ENCODE measurements at places on chromosomes 7 and 10.

DNA sequence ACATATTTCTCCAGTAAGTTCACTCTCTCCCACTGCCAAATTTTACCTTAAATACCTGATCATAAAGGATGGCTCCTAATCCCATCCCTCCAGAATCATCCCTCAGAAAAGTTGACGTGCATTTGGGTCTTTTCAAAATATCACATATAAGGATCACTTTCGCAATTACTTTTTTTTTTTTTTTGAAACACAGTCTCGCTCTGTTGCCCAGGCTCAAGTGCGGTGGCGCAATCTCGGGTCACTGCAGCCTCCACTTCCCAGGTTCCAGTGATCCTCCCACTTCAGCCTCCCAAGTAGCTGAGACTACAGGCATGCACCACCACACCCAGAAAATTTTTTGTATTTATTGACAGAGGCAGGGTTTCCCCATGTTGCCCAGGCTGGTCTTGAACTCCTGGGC, 17.4 kb downstream of the ZCWPW1 start:
- no peak for DNase-seq

- peak; percentile 28 for DNase-seq
Measured at GRCh38 chr10:110279407-110279986, 25.2 kb downstream of the SMNDC1 start.

- no peak for DNase-seq
Measured at GRCh38 chr10:132077091-132077490, 11.3 kb downstream of the JAKMIP3 start.

- no peak for DNase-seq
Measured at GRCh38 chr7:138935465-138936011, 45.7 kb downstream of the KIAA1549 start.

DNA sequence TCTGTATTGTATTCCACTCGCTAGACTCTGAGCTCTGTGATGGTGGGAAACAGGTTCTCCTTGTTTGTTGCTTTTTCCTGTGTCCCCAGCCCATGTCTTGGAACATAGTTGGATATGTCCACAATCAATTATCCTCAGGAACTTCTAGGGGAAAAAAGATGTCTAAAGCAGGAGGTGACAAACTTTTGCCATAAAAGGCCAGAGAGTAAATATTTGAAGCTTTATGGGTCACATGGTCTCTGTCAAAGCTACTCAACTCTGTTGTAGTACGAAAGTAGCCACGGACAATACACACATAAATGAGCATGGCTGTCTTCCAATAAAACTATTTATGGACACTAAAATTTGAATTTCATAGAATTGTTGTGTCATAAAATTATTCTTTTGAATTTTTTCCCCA, 220.5 kb downstream of the CHCHD3 start:
- no peak for DNase-seq

DNA sequence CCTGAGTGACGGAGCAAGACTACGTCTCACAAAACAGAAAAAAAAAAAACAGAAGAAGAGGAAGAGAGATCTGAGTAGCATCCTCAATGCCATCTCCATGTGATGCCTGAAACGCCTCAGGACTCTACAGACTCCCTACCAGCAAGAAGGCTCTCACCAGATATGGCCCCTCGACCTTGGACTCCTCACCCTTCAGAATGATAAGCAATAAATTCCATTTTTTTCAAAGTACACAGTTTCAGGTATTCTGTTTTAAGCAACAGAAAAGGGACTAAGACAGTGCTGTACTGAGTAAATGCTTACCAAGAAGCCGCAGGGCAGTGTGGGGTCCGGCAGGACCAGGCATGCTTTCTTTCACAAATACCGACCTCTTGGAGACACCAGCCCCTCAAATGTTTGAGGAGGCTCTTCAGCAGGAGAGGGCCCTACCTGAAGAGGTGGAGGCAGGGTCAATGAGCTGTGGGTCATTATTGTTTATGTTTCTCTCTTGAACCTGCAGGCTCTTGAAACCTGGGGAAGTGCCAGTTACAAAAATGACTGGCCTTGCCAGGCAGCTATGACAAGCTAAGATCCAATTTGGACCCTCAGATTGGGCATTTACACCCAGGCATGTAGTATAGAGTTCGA, 204.1 kb upstream of the LYZL1 start:
- DNase-seq, result no peak

DNA sequence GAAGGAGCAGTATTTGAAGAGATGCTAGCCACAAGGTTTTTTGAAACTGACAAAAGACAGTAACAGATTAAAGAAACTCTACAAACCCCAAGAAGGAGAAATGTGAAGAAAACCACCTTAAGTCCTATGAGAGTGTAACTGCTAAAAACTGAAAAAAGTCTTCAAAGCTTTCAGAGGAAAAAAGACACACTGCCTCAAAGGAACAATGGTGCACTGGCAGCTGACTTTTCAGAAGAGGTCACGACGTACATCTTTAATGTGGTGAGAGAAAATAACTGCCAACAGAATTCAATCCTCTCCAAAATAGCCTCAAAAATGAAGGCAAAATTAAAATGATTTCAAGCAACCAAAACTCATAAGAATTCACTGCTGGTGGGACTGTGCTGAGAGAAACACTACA, 94.0 kb downstream of the VIPR2 start:
- DNase-seq, result no peak

DNA sequence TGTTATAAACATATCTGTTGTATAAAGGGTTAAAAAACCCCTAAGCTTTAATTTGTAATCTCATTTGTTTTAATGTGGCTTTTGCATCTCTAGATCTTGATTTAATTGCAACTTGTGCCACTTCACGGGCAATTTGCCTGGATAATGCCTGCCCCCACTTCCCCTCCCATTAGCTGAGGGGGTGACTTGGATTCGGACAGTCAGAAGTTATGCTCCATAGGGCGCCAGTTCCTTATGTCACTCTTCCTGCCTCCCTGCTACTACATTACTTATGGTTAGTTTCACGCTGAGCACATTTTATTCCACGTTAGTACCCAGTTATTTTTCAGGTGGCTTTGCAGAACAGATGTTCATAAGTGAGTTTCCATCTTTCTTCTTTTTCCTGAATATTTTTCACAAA, 1015.2 kb upstream of the PHF14 start:
- no peak for DNase-seq

GRCh38 chr7:84136336-84136735, 58.3 kb downstream of the SEMA3A start:
- no peak for DNase-seq

- peak; percentile 5 for DNase-seq
Measured at GRCh38 chr10:121823993-121824463, 103.8 kb downstream of the ATE1 start.

DNA sequence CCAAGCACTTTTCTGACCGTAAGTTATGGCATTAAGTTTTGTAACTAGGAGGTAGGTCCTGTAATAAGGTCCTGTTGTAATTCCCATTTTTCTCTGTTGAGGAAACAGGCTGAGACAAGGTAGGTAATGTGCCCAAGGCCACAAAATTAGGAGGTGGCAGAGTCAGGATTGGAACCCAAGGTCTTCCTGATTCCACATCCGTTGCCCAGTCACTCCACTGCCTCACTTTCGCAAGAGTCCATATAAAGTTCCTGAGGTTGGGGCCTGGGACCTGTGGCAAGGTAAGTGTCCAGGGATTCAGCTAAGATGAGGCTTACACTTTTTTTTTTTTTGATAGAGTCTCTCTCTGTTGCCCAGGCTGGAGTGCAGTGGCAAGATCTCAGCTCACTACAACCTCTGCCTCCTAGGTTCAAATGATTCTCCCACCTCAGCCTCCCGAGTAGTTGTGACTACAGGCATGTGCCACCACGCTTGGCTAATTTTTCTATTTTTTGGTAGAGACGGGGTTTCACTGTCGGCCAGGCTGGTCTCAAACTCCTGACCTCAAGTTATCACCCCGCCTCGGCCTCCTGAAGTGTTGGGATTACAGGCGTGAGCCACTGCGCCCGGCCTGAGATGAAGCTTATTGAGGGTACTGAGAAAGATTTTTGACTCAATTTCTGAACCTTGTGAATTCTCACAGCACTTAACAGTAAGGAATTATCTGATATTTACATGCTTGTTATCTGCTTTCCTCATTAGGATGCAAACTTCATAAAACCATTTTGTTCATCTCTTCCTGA, 20.3 kb upstream of the GNA12 start:
- DNase-seq, result no peak

DNA sequence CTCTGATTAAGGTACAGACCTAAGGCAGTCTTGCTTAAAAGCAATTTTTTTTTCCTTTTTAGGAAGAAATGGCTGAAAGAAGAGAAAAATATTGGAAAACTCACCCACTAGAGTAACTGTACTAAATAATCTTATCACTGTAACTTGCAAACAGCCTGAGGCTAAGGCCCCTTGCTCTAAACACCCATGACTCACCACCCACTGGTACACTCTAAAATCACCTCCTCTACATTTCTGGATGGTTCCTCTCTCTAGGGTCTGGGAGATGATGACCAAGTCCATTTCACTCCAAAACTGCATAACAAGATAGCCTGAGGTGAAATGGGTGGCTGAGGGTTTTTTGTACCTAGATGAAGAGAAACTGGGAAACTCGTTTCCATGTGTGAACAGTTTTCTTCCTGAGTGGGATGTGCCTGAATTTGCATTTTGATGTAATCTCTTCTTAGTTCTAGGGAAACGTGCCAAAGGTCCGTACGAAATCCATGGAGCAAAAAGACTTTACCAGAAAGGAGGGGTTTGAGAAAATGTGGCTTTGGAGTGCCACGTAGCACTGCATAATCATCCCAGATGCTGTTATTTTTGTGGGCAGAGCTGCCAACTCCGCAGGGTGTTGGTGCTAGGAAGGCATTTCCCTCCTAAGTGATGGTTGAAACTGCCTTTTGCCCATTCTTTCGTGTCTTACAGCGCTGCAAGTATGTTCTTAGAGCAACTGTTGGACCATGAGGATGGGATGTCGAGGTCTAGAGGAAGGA, 113.5 kb upstream of the C10orf90 start:
- no peak for DNase-seq

DNA sequence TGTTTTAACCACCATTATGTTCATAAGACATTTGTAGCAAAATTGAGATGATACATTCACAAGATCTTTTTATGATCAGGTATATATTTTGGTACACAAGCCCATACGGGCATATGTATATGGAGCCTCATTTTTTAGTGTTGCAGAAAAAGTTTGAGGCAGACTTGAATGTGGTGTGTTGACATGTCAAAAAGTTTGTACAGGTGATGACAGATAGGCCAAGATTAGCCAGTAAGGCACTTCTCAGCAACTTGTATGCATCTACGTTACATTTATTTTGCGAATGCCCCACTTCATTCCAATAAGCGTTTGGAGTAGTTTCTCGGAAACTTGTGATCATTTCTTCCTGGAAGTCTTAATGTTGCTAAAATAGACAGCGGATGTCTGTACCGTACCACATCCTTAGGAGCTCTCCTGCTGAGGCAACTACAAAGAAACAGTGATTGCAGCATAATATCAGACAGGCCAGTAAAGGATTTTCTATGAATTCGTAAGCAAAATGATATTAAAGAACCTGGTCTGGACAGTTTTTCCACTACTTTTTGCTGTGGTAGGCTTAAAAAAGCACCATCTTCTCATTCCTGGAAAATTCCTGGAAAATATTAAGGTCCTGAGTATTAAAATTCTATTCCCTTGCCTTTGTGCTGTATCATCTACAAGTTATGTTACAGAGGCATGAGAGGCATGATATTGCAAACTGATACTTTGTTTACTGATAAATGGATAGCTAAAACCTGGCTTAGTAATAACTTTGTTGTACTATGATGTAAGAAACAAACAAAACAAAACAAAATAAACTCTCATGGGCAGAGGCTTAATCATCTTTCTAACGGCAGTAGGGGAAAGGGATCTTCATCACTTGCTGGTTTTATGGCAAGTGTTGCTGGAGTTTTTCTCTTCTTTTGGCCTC, 153.6 kb downstream of the HDAC9 start:
- DNase-seq, result no peak

- DNase-seq, result no peak
Measured at GRCh38 chr7:70380421-70381015, 751.4 kb upstream of the GALNT17 start.

- no peak for DNase-seq
Measured at GRCh38 chr7:108099713-108100112, 30.4 kb downstream of the LAMB4 start.

- DNase-seq, result no peak
Measured at GRCh38 chr10:99976886-99977665, 32.7 kb downstream of the DNMBP start.

DNA sequence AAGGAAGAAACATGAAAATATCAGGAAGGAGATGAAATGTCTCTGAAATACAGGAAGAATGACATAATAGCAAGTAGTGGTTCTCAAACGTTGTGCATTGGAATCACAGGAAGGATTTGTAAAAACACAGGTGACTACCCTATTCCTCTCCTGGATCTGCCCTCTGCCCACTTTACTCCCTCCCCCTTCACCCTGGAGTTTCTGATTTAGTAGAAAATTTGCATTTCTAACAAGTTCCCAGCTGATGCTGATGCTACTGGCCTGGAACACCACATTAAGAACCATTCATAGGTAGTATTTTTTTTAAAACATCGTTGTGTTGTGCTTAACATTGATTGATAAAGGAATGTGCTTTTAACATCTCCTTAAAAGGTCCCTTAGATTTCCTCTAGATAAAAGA, 130.9 kb downstream of the PHF14 start:
- no peak for DNase-seq

DNA sequence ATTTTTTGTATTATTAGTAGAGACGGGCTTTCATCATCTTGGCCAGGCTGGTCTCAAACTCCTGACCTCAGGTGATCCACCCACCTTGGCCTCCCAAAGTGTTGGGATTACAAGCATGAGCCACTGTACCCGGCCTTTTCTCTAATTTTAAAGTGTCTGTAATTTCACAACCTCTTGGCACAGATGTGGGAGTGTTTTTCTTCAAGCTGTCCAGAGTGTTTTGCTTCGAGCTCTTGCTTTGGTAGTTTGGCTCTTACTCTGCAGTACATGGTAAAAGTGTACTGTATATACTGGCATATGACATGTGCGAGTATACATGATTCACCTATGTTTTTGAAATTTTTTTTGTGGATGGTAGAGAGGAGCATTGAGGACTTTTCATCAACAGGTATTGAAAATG, 9.8 kb downstream of the SRGN start:
- no peak for DNase-seq

- no peak for DNase-seq
Measured at GRCh38 chr7:51629206-51629605, 312.6 kb upstream of the COBL start.

DNA sequence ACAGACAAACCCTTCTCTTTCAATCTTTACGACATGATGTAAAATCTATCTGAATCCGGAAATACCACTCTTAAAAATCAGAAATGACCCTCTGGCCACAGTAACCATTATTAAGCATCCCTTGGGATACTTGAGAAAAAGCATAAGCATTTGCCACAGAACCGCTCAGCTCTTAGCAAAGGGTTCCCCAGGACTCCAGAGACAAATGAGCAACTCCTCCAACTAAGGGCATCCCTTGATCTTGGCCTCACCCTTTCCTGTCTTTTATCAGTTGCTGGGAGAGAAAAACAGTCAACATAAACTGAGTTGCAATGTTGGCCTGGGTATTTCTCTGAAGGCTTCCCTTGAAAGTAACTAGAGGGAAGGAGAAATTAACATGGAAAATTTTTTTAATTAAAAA, 3.5 kb downstream of the PDLIM1 start:
- DNase-seq, result no peak

- no peak for DNase-seq
Measured at GRCh38 chr7:26426096-26426495, 134.4 kb downstream of the SNX10 start.
